ENCODE measurements at places on chromosomes 6 and 20. TPM values are rescaled to one million over a fixed set of nuclear protein-coding genes. Genes with fewer than 3 reads are reported as not detected.

Gene JPH2
- total RNA-seq = 0.09 TPM

Gene RIMS1
- 14.0 TPM for total RNA-seq

Gene SASH1
- 79.2 TPM for total RNA-seq

Gene SMIM26
- 75.6 TPM for total RNA-seq

Gene AMD1
- 36.8 TPM for total RNA-seq

Gene LBP
- not detected for total RNA-seq

Gene DNMT3B
- total RNA-seq = 2.6 TPM

Gene ARFRP1
- 54.9 TPM for total RNA-seq

Gene ISM1
- total RNA-seq = not detected

Gene GPR6
- not detected for total RNA-seq

Gene MEI4
- total RNA-seq = under 0.01 TPM

Gene WFDC12
- not detected for total RNA-seq

Gene CD93
- 442 TPM for total RNA-seq

Gene DPPA5
- total RNA-seq = not detected

Gene CDK19
- 5.9 TPM for total RNA-seq
